ENCODE measurements at places on chromosomes 3 and 15.

GRCh38 chr3:59608356-59608755, 558.5 kb upstream of the CFAP20DC start:
- no peak for DNase-seq

DNA sequence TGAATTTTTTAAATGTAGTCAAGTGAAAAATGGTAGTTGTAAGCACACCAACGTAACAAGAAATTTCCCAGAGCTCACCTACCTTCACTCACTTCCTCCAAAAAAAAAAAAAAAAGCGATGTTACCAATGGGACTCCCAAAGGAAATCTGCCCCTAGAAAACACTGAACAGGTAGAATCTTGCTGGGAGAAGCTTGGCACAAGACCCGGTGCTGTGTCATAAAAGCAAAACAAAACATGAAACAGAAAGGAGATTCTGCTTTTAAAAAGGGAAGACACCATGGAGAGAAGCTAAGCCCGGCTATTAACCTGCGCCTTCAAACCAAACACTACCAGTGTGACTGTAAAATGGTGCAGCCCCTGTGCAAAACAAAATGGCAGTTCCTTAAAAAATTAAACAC, 40.5 kb downstream of the PGPEP1L start:
- DNase-seq = no peak

- no peak for DNase-seq
Observed at GRCh38 chr3:58999774-59000160, 50.1 kb downstream of the CFAP20DC start.

- DNase-seq = no peak
Observed at GRCh38 chr15:42826251-42826890, 89.4 kb upstream of the CDAN1 start.

DNA sequence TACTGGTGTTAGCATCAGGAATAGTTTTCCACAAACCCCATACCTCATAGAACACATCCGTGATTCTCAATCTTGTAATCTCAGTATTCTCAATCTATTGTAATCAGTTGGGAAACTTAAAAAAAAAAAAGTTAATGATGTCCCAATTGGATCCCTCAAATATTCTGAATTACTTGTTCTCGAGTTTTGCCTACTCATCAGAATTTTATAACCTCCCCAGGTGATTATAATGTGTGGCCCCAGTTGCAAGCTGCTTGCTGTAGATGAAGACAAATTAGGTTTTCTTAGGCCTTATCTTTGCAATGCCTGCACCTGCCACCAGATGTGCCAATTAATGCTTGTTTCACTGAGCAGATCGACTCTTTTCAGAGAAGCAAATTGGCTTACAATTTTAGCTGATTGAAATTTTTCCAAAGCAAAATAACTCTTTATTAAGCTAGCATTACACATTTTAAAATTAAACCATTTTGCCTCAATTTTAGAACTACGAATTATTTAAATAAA, 19.0 kb upstream of the DIPK2A start:
- no peak for DNase-seq

DNA sequence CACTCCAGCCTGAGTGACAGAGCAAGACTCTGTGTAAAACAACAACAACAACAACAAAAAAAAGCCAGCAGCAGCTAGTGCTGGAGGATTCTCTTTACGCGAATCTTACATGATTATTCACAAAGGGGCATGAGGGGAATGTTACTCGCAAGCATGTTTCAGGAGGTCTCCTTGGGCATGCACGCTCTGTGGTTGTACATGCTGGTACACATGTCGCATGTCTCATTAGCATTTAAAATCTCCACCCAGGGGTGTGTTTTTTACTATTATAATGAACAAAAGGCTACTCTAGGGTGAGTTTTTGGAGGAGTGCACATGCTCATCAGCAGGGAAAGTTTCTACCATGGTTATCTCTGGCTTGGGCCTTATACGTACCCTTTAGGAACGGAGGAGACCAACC, 12.7 kb upstream of the PLCH1 start:
- no peak for DNase-seq

- no peak for DNase-seq
Observed at GRCh38 chr15:38702178-38702912, 137.7 kb upstream of the RASGRP1 start.

- DNase-seq = no peak
Observed at GRCh38 chr3:120284747-120285507, at the start of gene GPR156. TSS of gene GPR156 (minus strand) at chr3:120285222. CDS start at chr3:120244098, 41,124 bp downstream.

GRCh38 chr15:34718681-34719665, 35.8 kb downstream of the GJD2 start:
- DNase-seq = no peak

- DNase-seq = no peak
Observed at GRCh38 chr15:95365511-95366107, 964.9 kb upstream of the NR2F2 start.

- no peak for DNase-seq
Observed at GRCh38 chr15:69750253-69750652, 297.6 kb downstream of the RPLP1 start.

DNA sequence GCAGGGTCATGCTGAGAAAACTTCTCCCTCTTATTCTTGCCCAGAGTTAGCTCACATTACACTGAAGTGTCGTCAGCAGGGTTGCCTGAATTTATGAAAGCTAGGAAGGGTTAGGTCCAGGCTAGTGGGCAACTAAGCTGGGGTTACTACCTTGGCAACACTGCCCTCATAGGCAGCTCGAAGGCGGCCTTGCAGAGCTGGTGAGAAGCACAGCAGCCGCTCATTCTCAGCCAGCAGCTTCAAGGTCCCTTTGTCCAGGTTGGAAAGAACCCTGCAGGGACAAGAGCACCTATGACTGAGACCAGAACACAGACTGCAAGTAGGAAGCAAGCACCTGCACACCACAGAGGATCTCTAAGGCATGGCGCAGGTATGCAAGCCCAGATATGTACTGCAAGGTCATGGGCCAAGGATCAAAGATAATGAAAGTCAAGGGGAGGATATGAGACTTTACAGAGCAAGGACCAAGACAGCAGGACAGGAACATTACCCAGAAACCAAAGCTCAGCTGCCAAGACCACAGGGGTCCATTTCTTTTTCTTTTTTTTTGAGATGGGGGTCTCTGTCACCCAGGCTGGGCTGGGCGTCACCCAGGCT, 2.8 kb downstream of the CDAN1 start:
- DNase-seq = no peak

DNA sequence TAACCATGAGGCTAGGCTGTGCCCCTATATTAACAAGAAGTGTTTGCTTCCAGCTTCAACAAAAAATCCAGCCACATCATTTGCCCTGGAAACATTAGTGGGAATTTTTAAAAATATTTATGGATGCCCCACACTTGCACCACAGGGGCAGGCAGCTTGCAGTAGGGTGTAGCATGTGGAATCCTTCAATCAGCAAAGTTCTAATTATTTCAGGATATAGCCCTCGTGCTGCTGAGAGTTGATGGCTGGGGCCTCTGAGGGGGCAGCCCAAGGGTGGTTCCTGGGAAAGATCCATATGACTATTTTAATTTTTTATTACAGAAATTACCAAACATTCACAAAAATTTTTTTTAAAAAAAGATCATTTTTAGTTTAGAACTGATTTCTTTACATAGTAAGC, 35.1 kb upstream of the LMCD1 start:
- DNase-seq = no peak

GRCh38 chr3:137471558-137472204, 292.4 kb upstream of the SOX14 start:
- no peak for DNase-seq
